Hematopoietic multipotent progenitor cell (in vitro differentiated cells): ENCODE measurements at places on chromosomes 11 and 22. TPM values are rescaled to one million over a fixed set of nuclear protein-coding genes. Genes with fewer than 3 reads are reported as not detected.

Gene OR52I2
- total RNA-seq, result not detected

Gene CYP2D6
- total RNA-seq, result 0.27 TPM

Gene CCDC179
- total RNA-seq, result not detected

Gene PDE2A
- 1.3 TPM for total RNA-seq

Gene AGBL2
- 1.9 TPM for total RNA-seq

Gene DDX25
- total RNA-seq, result 0.54 TPM

Gene IL17REL
- under 0.01 TPM for total RNA-seq

Gene MS4A2
- 4.8 TPM for total RNA-seq

Gene RBX1
- total RNA-seq, result 40.7 TPM

Gene PKP3
- 0.27 TPM for total RNA-seq

Gene FAM111B
- total RNA-seq, result 0.81 TPM

Gene SLC22A25
- total RNA-seq, result not detected

Gene CLCF1
- total RNA-seq, result 0.81 TPM

Gene SMTNL1
- not detected for total RNA-seq

Gene RIC3
- 5.7 TPM for total RNA-seq

Gene TTLL8
- total RNA-seq, result 0.27 TPM
